Muscle of arm (tissue), 14 donors: ENCODE measurements at places on chromosomes 6 and 20. TPM values are rescaled to one million over a fixed set of nuclear protein-coding genes. Genes with fewer than 3 reads are reported as not detected.

The VSTM2L gene
- polyA plus RNA-seq = not detected

The ARFRP1 gene
- not detected for polyA plus RNA-seq

The ALDH5A1 gene
- 11.0 TPM for polyA plus RNA-seq

The CLDN20 gene
- 1.5 TPM for polyA plus RNA-seq

The DEFB110 gene
- polyA plus RNA-seq = not detected

The SRSF6 gene
- polyA plus RNA-seq = 132 TPM

The MDFI gene
- polyA plus RNA-seq = 43.2 TPM

The LSM14B gene
- polyA plus RNA-seq = 89.5 TPM

The TBXT gene
- not detected for polyA plus RNA-seq

The RBBP8NL gene
- not detected for polyA plus RNA-seq

The NKX2-2 gene
- polyA plus RNA-seq = not detected

The KHDC1 gene
- polyA plus RNA-seq = 4.4 TPM

The ATP6V1G2 gene
- not detected for polyA plus RNA-seq

The MYL9 gene
- polyA plus RNA-seq = 638 TPM

The CST3 gene
- polyA plus RNA-seq = 167 TPM

The BPIFA2 gene
- polyA plus RNA-seq = not detected

The RHAG gene
- polyA plus RNA-seq = not detected

The ACSS1 gene
- 17.7 TPM for polyA plus RNA-seq

The VWA7 gene
- 3.0 TPM for polyA plus RNA-seq

The MAK gene
- not detected for polyA plus RNA-seq

The EXOC2 gene
- not detected for polyA plus RNA-seq

The WFDC2 gene
- not detected for polyA plus RNA-seq

The TTK gene
- polyA plus RNA-seq = 7.4 TPM

The UBE2C gene
- 31.0 TPM for polyA plus RNA-seq

The MCHR2 gene
- polyA plus RNA-seq = not detected

The SLC22A2 gene
- polyA plus RNA-seq = 0.15 TPM

The PTCHD4 gene
- polyA plus RNA-seq = not detected

The CCN5 gene
- 0.32 TPM for polyA plus RNA-seq

The PXDC1 gene
- 201 TPM for polyA plus RNA-seq

The TTBK1 gene
- not detected for polyA plus RNA-seq

The IL20RA gene
- polyA plus RNA-seq = 35.8 TPM

The KIF6 gene
- 1.4 TPM for polyA plus RNA-seq
